ENCODE measurements at places on chromosomes 5 and 9.

- DNase-seq = no peak
These were observed 11.9 kb downstream of the FAM240B start for GRCh38 chr9:38707885-38708637.

- no peak for DNase-seq
These were observed 64.1 kb downstream of the SEMA4D start for GRCh38 chr9:89433826-89434225.

GRCh38 chr9:20512636-20513035 lies 109.7 kb downstream of the MLLT3 start:
- no peak for DNase-seq

GRCh38 chr5:124741711-124742496 lies 4.5 kb downstream of the ZNF608 start:
- no peak for DNase-seq

GRCh38 chr5:81800797-81801196 lies 49.9 kb upstream of the SSBP2 start:
- no peak for DNase-seq

GRCh38 chr5:178203670-178204181 lies 607 bp upstream of the HNRNPAB start:
- no peak for DNase-seq

DNA sequence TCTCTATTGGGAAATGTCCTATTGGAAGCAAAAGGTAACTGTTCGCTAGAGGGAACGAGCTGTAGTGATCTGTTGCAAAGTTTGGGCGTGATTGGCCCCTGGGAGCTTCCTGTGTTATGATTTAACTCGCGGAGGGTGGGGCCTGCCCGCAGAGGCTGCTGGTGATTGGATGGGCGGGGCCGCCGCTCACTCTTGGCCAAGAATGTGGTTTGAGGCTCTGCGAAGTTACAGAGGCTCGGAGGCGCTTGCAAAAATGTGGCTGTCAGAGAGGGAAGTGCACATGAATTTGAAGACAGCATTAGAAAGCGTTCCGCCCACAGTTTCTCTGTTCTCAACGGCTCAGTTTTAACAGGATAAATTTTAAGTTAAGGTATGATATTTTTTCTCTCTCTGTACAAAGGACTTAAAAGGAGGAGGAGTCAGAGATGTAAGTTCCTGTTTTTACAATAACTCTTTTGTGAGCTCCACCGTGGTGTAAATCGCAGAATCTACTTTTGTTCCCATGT lies 46.9 kb downstream of the CNTRL start:
- DNase-seq = peak; percentile 90

- DNase-seq = no peak
These were observed 1.6 kb upstream of the GZMK start for GRCh38 chr5:55022450-55022849.

DNA sequence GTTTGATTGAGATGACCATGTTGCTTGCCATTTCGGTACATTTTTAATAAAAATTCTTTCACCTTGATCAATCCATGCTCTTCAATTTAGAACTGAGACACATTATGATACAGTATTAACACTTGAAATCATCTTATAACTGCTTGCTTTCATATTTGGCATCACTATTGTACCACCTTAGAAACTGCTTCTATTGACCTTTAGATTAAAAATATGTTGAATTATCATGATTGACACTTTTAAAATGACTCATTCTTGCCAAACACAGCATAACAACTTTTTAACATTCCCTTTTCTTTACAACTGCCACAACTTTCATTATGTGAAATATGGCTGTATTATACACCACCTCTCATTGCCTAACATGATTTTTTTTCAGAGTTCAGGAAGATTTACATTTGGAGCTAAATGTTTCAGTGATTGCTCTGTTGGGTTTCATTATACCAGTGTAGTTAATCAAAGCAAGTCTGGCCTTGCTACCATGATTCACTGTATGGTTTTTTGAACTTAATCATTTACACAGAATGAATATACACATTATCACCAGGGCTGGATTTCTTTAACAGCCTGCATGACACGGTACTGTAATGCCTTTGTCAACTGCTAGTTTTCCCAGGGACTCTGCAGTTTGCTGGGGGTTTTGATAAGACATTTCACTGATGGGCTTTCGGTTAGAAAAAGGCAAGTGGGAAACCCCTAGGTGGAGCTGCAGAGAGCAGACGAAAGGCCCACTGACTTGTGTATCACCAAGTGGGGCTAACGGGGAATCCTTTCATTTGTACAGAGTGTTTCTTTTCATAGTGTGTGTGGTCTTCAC lies 93.6 kb upstream of the TLE4 start:
- no peak for DNase-seq

DNA sequence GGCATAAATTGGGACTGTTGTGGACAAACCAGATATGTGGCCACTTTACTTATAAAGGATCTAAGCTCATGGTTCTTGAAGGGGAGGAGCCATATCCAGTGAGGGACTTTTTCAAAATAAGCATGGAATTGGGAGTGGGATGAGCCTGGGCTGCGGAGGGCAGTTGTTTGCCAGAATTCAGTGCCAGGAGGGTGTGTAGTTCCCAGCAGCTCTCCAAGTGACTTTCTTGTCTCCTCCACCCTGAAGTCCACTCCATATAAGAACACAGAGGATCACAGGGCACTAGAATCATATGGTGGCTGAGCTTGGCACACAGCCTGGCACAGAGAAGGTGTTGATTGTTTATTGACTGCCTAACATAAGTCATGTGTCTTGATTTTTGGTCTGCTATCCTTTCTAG lies 121.1 kb downstream of the CAVIN4 start:
- DNase-seq = no peak

- DNase-seq = no peak
These were observed 23.5 kb upstream of the SUSD1 start for GRCh38 chr9:112198646-112199045.

- no peak for DNase-seq
These were observed 96.2 kb upstream of the ARAP3 start for GRCh38 chr5:141778206-141778605.

GRCh38 chr5:55149308-55149795 lies 10.6 kb upstream of the GPX8 start:
- no peak for DNase-seq

DNA sequence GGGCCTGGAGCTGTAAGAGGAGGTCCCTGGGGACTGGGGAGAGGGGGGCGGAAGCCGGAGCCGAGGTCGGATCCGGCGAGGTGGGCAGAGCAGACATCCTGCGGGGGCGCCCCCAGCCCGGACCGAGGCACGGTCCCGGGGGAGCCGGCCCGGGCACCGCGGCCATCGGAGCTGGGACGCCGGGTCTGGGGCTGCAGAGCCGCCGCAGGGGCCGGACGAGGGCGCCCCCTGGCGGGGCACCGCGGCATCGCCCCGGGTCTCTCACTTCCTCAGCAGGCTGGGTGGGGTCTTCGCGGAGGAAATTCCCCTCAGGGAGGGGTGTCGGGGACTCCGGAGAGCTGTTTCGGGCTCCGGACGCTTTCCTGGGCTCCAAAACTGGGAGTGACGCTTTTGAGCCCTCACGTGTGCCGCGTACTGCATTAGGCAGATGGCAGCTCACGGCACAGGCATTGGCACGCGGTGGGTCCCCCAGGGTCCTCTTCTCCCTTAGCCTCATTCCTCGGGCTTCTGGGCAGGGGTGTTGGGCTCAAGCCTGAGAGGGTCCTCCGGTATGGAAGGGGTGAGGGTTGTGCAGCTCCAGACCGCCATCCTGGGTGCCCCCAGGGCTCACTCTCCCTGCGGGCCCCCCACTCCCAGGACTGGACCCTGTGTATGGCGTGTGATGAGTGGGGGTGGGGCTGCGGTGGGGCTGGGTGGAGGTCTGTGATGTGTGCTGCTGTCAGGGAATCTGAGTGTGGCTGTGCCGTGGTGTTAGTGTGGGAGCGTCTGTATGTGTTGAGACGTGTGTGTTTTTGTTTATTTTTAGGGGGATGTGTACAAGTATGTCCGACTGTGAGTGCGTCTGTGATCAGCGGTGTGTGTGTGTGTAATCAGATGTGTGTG lies 29.6 kb downstream of the LHX2 start:
- DNase-seq = no peak

DNA sequence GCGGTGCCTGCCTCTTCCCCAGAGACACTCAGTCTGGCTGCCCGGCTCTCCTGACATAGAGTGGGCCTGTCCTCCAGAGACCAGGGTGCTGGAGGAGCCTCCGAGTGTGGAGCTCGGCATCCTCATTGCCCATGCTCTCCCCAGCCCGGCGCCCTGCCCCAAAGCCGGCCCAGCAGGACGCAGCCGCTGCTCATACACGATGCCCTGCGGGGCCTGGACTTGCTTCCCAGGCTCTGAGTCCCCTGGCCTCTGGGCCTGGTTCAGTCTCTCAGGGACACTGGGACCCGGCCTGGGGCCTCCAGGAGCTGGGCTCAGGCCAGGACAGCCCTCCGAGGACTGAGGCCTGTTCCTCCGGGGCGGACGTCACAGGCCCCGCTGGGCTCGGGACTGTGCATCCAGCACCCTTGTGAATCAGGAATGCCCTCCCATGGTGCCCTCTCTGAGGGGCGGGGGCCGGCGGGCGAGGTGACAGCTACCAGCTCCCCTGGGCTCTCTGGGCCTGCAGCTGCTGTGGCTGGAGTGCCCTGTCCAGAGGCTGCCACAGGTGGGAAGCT lies 23.2 kb downstream of the TPPP start:
- DNase-seq = no peak

DNA sequence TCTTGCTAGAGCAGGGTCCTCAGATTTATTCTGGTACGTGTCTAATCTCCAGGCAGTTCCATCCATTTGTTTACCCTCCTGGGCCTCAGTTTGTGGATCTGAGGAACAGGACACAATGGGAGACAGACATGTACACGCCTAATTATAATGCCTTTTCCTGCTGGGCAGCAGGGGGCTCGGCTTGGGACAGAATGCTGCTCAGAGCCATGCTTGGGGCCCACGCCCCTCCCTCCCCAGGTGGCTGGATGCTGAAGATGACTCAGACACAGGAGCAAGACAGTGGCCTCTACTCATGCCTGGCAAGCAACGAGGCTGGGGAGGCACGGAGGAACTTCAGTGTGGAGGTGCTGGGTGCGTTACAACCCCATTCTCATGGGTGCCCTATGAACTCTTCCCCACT lies 72.7 kb upstream of the ASS1 start:
- DNase-seq = no peak

GRCh38 chr9:38639577-38639940 lies 19.2 kb upstream of the ANKRD18A start:
- no peak for DNase-seq

- DNase-seq = no peak
These were observed 57.4 kb downstream of the SFXN1 start for GRCh38 chr5:175535796-175536195.

DNA sequence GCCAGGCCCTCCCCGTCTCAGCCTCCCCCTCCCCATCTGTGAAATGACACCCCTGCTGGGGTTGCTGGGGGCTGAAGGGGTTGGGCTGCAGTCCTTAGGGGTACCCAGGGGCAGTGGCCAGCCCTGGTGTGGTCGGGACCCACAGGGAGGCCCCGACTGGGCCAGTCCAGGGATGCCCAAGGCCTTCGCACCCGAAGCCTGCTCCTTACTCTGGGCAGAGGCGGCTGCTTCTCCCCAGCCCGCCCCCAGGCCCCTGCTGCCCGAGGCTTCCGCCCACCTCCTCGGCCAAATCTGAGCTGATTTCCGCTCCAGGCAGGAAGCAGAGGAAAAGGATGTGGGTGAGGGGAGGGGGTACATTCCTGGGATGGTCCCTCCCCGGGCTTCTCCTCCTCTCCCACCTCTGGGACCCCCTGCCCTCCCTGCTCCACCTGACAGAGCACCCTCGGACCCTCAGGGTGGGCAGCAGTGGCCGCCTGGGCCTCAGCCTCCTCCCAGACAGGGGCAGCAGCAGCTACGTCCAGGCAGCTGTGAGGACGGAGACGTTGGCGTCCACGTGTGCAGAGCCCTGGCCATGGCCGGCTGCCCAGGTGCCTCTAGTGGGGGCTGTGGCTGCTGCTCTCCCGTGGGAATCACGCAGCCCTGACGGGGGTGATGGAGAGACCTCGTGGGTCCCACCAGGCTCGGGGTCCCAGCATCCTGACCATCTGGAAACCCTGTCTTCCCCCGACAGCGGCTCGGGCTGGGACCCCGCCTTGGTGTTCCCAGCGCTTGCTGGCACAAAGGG lies 4.2 kb upstream of the NRARP start:
- no peak for DNase-seq

DNA sequence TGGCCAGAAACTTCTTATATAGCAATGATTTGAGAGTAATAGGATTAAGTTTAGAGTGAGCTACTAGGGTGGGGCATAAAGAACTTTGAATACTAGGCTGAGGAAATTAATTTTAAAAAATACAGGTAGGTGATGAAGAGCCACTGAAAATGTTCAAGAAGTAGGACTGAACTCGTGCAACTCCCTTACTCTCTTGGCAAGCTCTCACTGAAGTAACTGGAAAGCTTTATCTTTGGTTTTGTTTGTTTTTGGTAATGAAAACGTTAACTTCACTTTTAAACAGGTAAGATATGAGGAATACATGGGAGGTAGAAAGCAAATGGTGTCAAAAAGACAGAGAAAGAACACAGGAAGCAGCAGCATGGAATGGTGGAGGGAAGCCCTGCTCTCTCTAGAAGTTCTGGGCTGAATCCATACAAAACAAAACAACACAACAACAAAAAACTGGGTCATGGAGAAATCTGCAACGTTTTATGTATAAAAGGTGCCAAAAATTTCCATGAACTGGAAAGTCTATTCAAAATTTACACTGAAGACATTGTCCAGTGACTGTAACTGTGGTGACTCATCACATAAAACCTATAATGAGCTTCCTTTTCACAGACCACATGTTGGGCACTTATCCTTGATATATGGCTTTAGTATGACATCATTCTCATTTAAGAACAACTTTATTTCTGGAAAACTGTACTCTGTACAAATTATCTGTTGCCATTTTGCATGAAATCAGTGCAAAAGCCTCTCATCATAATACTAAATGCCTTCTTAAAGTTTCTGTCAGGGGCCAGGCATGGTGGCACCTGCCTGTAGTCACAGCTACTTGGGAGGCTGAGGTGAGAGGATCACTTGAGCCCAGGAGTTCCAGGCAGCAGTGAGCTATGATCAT lies 91.2 kb upstream of the CHD1 start:
- DNase-seq = no peak

GRCh38 chr5:84589926-84590325 lies 205.2 kb upstream of the EDIL3 start:
- no peak for DNase-seq

DNA sequence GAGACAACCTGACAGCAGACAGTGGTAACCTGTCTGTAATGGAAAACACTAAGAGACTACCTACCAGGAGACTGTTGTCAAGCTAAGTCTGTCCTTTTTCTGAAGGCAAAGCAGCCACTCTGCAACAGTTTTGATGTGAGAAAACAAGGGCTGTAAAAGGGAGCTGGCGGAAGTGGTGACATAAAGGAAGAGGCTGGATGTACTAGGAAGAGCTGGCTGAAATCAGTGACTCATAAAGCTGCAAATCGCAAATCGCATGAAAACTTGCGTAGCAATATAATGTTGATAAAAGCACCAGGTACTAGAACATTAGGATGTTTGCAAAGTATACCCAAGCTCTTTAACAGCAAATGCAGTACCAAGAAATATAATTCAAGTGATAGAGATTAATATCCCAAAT lies 1.4 kb downstream of the NSUN2 start:
- DNase-seq = no peak

DNA sequence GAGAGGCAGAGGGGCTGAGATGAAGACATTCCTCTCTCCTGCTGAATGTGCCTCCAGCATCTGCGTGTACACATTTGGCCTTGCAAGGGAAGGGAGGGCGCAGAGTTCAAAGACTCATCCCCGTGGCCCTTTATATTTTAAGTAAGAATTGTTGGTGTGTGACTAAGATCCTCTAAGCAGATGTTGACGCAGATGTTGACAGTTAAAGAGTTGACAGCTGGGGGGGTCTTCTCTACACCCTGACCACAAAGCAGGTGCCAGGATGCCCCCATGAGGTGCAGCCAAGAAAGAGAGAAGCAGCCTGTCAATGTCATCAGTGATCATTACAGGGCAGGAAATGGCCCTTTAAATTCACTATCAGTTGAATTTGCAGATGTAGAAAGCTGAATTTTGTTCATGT lies 262.9 kb downstream of the IRX1 start:
- no peak for DNase-seq
